AG04449 (cell line): ENCODE measurements at places on chromosomes 2 and 18.

DNA sequence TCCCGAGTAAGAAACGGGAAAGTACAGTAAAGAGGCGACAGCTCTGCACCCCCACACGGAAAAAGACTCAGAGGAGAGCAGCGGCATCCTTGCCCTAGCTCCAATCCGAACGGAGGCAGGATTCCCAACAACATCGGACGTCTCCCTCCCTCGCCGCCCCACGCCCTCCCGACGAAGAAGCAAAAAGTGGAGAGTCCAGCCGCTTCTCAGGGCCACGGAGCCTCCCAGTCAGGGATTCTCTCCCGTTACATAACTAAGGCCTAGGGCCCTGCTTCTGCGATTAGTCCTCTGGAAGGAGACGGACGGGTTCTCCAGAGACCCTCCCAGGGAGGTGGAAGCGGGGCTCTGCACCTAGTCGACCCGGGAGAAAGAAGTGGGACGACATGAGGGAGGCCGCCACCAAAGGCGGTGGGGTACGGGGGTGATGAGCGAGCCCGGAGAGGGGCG lies 587 bp downstream of the SUMO1 start:
- no peak for DNase-seq

GRCh38 chr2:165601928-165602521 lies 132.5 kb downstream of the CSRNP3 start:
- DNase-seq, result peak; percentile 1

- DNase-seq, result no peak
Measured at GRCh38 chr18:67132919-67133318, 383.6 kb downstream of the DSEL start.

DNA sequence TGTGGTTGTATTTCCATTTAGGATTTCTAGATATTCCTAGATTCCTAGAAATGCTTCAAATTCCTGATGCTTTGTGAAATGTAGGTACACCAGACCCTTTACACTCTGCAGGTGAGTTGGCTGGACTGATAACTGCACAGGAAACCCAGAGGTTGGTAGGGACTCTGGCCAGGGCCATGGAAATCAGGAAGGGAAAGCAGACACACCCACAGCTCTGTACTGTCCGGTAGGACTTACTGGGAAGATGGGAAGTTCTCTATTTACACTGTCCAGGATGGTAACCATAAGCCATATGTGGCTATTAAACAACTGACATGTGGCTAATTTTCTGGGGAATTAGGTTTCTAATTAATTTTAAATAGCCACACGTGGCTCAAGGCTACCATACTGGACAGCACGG lies 31.4 kb downstream of the NEMP2 start:
- DNase-seq, result no peak
